ENCODE measurements at places on chromosomes 1 and 21.

- no peak overlapping the region for H3K4me3 ChIP-seq
- H3K27ac ChIP-seq: no peak overlapping the region
- H3K27me3 ChIP-seq: no peaks in the 10 kb centered on the region
- peaks cover 32% of the 10 kb centered on the region for H3K36me3 ChIP-seq
- no peak for DNase-seq
Measured at GRCh38 chr1:77594366-77595112, 87.9 kb downstream of the ZZZ3 start.

GRCh38 chr1:3745590-3746381 lies 6.5 kb upstream of the CCDC27 start:
- H3K36me3 ChIP-seq: peaks cover 28% of the 10 kb centered on the region
- H3K4me3 ChIP-seq: no peak overlapping the region
- H3K27me3 ChIP-seq: no peaks in the 10 kb centered on the region
- peaks cover 17% of the 10 kb centered on the region for H3K4me1 ChIP-seq

DNA sequence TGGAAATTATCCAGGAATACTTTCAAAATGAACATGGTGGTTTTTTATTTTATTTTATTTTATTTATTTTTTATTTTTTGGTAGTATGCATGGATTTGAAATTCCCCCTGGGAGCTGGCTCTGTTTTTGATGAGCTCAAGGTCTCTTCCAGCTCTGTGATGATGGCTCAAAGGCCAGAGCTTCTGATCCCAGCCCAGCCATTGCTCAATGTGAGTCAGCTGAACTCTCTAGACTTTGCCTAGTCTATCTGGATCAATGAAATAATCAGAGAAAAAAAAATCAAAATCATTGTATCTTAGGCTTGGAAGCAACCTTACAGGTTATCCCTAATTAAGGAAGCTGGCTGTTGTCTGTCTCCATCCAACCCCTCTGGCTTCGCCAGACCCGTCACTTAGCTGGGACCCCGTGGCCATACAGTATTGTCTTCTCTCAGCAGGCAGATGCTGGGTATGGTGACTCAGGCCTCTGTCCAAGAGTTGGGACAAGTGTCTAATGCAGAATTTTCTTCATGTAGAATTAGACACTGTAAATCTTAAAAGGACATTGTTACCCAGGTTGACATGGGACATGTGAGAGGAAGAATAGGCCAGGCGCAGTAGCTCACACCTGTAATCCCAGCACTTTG lies 90.2 kb upstream of the LPGAT1 start:
- no peak overlapping the region for H3K27ac ChIP-seq
- no peak overlapping the region for H3K4me3 ChIP-seq
- no peaks in the 10 kb centered on the region for H3K4me1 ChIP-seq
- DNase-seq: no peak
- H3K27me3 ChIP-seq: no peaks in the 10 kb centered on the region

- H3K27me3 ChIP-seq: no peaks in the 10 kb centered on the region
- no peaks in the 10 kb centered on the region for H3K4me1 ChIP-seq
- no peak for DNase-seq
- no peaks in the 10 kb centered on the region for H3K36me3 ChIP-seq
- H3K4me3 ChIP-seq: no peak overlapping the region
Measured at GRCh38 chr1:87436534-87436933, 107.9 kb downstream of the LMO4 start.

- H3K4me1 ChIP-seq: peaks cover 28% of the 10 kb centered on the region
- H3K36me3 ChIP-seq: no peaks in the 10 kb centered on the region
Measured at GRCh38 chr1:200233393-200233792, 176.4 kb downstream of the ZNF281 start.

- H3K27ac ChIP-seq: no peak overlapping the region
- H3K27me3 ChIP-seq: no peaks in the 10 kb centered on the region
- H3K4me1 ChIP-seq: no peaks in the 10 kb centered on the region
- H3K4me3 ChIP-seq: no peak overlapping the region
Measured at GRCh38 chr21:46154955-46155513, 345 bp downstream of the FTCD start.

DNA sequence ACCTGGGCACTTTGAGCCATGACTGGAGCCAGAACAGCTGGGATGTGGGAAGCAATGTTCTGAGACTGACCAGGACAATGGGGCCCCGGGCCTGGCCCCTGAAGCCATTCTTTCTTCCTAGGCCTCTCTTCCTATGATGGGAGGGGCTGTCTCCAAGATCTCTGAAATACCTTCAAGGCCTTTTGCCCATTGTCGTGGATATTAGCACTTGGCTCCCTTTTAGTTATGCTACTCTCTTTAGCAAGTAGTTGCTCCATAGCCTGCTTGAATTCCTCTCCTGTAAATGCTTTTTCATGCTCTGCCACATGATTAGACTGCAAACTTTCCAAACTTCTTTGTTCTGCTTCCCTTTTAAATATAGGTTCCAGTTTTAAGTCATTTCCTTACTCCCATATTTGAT lies 262.9 kb upstream of the CACYBP start:
- no peaks in the 10 kb centered on the region for H3K27me3 ChIP-seq
- DNase-seq: no peak
- no peak overlapping the region for H3K27ac ChIP-seq
- no peaks in the 10 kb centered on the region for H3K4me1 ChIP-seq
- no peak overlapping the region for H3K4me3 ChIP-seq

DNA sequence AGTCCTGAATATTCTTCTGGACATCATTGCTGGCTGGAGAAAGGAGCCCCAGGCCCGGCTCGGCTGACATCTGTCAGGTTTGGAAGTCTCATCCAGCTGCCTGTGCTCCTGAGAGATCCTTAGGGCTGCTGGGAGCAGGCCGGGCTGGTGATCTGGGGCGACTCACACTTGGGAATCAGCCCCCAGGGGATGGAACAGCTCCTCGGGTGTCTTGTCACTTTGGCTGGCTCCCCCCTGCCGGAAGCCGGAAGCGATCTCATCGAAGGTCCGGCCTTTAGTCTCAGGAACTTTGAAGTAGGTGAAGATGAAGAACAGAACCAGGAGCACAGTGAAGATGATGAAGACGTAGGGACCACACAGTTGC lies 31.8 kb downstream of the SLC2A1 start:
- H3K4me3 ChIP-seq: no peak overlapping the region
- no peak overlapping the region for H3K27ac ChIP-seq
- peaks cover 32% of the 10 kb centered on the region for H3K4me1 ChIP-seq
- no peaks in the 10 kb centered on the region for H3K27me3 ChIP-seq
- peaks cover 43% of the 10 kb centered on the region for H3K36me3 ChIP-seq
- no peak for DNase-seq

- H3K4me3 ChIP-seq: no peak overlapping the region
Measured at GRCh38 chr1:2100780-2101108, 50.5 kb downstream of the PRKCZ start.

DNA sequence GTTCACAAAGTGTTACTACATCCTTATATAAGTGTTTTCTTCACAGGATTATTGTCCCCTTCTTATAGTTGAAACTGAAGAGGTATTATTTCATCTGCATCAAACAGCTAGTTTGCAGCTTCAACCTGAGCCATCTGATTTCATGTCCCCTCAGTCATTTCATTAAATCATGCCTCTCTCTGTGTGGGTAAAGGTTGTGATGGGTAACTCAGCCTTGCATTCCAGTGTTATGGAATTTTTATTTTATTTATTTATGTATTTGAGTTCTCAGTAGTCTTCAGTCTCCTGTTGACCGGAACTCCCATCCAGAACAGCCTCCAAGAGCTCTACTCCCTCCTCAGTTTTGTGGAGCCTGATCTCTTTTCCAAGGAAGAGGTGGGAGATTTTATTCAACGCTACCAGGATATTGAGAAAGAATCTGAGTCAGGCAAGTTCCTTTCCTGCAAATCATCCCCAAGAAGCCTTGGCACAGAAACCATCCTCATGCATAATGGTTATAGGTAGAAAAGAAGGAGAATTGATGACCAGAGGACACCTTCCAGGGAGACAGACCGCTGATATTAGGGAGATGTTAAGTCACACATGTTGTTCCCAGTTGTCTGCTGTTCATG lies 21.8 kb downstream of the CHD1L start:
- DNase-seq: no peak
- H3K4me3 ChIP-seq: no peak overlapping the region
- no peak overlapping the region for H3K27ac ChIP-seq
- no peaks in the 10 kb centered on the region for H3K4me1 ChIP-seq
- no peaks in the 10 kb centered on the region for H3K27me3 ChIP-seq
- peaks cover 33% of the 10 kb centered on the region for H3K36me3 ChIP-seq

DNA sequence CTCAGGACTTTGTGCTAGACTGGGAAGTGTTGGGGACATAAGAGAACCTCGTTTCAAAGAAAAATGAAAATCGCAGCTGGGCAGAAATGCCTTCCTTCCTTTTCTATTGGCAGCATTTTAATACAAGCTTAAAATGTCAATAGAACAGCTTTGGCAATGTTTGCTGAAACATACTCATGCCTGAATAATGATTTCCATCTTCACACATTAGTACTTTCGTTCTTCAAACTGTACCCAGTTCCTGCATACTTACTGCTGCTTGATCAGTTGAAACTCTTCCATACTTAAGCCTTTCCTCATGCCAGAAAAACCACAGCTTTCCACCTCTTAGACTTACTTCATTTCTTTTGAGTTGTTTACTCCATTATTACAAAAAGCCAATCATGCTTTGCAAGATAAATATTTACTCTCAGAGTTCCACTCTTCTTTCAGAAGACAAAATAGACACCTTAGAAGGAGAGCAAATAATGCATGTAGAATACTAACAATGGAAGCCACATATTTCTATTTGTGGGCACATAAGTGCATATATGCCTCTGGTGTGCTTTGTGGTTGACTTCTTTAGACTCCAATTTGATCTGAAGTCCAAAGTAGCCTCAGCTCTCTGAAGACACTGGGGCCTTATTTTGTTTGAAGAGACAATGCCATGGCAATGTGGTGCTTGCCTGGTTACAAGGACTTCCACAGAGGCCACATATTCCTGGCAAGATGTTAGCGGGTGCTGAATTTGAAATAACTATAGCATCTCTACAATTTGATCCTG lies 22.7 kb upstream of the CD55 start:
- no peak overlapping the region for H3K27ac ChIP-seq
- H3K4me3 ChIP-seq: no peak overlapping the region
- DNase-seq: no peak
- no peaks in the 10 kb centered on the region for H3K27me3 ChIP-seq

GRCh38 chr21:26652854-26653253 lies 79.8 kb upstream of the CYYR1 start:
- no peaks in the 10 kb centered on the region for H3K36me3 ChIP-seq
- no peak overlapping the region for H3K4me3 ChIP-seq
- H3K4me1 ChIP-seq: no peaks in the 10 kb centered on the region
- H3K27ac ChIP-seq: no peak overlapping the region
- no peaks in the 10 kb centered on the region for H3K27me3 ChIP-seq
- no peak for DNase-seq

- no peak for DNase-seq
- H3K27me3 ChIP-seq: no peaks in the 10 kb centered on the region
- no peak overlapping the region for H3K27ac ChIP-seq
- no peak overlapping the region for H3K4me3 ChIP-seq
Measured at GRCh38 chr21:34913811-34914210, 135.3 kb downstream of the RUNX1 start.

GRCh38 chr1:204207136-204207616 lies 6.6 kb downstream of the GOLT1A start:
- no peaks in the 10 kb centered on the region for H3K36me3 ChIP-seq
- peak; percentile 50 for DNase-seq
- H3K27me3 ChIP-seq: no peaks in the 10 kb centered on the region
- no peak overlapping the region for H3K4me3 ChIP-seq

GRCh38 chr21:43189936-43190335 lies 21.1 kb downstream of the CRYAA start:
- no peak overlapping the region for H3K4me3 ChIP-seq
- H3K27me3 ChIP-seq: no peaks in the 10 kb centered on the region
- H3K27ac ChIP-seq: no peak overlapping the region
- no peaks in the 10 kb centered on the region for H3K36me3 ChIP-seq
- DNase-seq: no peak

All from common myeloid progenitor, CD34-positive (primary cell).